ENCODE measurements at places on chromosomes 16 and 17.

- DNase-seq: no peak
Observed at GRCh38 chr17:8696426-8696825, 48.2 kb downstream of the CCDC42 start.

DNA sequence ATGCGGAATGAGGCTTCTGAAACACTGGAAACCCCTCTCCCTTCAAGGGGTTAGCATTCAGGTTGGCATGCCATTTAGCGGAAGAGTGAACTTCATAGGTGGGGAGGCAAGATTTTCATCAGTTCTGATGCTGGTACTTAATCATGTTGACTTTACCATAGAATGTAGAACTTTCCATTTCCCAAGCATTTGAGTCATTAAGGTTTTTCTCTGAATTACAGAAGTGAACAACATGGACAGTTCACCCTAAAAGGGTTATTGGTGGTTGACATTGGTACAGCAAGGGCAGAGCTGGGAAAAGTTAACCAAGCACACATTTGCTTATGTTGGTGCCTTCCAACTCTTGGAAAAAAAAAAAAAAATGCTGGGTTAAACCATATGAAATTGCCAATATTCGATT lies 39.1 kb downstream of the GAN start:
- no peak for DNase-seq

GRCh38 chr16:9251026-9251425 lies 159.6 kb downstream of the HAPSTR1 start:
- no peak for DNase-seq

GRCh38 chr17:75738218-75738802 lies 17.1 kb downstream of the ITGB4 start:
- DNase-seq: peak; percentile 70

DNA sequence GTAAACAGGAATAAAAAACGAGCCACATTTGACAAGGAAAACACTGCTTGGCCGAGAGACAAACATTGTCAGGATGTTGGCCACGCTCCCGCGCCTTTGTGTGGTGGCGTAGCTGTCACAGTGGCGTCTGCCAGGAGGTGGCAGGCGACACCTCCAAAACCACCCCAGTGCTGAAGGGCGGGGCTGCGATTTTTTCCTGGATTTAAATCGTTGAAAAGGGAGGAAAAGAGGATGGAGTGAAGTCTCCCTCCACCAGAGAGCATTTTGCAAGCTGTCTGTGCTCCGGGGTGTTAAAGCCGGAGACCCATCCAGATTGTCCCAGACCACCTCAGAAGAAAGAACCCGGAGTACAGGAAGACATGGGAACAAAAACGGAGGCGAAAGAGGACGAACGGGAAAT lies 12.7 kb downstream of the MRM3 start:
- peak; percentile 66 for DNase-seq

GRCh38 chr16:80837533-80838147 lies 33.2 kb upstream of the CDYL2 start:
- DNase-seq: no peak

DNA sequence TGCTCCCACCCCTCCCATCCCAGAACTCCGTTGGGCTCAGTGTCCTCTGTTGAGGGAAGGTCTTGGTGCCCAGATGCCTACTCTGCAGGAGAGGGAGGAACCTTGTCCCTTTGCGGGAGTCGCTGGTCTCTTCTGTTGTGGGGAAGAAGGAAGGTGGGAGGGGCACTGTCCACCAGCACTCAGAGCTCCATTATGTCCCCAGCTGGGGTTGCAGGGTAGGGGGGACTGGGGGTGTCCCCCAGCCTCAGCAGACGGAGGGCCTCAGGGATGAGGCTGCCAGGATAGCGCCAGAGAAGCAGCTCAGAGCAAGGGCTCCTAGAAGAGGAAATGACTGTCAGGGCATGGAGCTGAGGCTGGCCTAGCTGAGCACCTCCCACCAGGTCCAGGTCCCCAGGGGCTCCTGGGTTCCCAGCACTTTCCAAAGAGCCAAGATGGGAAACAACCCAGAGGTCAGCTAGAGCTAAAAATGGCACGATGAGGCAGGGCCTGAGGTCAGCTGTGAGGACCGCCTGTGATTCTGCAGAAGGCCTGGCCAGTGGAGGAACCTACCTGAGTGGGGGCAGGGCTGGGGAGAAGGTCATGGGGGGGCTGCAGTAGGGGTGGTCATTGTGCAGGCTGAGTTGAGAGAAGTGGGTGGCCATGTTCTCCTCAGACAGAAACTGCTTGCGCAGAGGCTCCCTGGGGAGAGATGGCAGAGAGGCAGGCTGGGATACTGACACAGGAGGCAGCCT lies 893 bp downstream of the HCFC1R1 start:
- peak; percentile 22 for DNase-seq

GRCh38 chr17:46874906-46875305 lies 23.5 kb downstream of the WNT9B start:
- no peak for DNase-seq

GRCh38 chr16:83792391-83792790 lies 15.4 kb upstream of the HSBP1 start:
- peak; percentile 9 for DNase-seq

GRCh38 chr16:56625140-56625942 lies at the start of gene MT1E:
Gene MT1E, plus strand, starts transcription at chr16:56625781. Its CDS starts 71 bp downstream, at chr16:56625852.
- DNase-seq: no peak

DNA sequence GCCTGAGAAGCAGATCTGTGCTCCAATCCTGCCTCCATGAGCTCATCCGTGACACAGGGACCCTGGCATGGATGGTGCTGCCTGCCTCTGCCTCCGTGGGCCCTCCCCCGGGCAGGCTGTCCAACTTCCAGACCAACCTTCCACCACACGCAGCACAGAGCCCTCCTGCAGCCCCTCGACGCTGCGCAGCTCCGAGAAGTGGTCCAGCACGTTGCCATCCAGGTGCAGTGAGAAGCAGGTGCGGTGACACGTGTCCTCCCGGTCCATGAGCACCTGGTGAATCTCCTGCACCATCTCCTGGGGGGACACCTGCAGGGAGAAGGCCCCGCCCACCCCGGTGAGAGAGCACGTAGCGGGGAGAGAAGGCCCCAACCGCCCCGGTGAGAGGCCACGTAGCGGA lies 8.4 kb downstream of the CLUH start:
- no peak for DNase-seq

DNA sequence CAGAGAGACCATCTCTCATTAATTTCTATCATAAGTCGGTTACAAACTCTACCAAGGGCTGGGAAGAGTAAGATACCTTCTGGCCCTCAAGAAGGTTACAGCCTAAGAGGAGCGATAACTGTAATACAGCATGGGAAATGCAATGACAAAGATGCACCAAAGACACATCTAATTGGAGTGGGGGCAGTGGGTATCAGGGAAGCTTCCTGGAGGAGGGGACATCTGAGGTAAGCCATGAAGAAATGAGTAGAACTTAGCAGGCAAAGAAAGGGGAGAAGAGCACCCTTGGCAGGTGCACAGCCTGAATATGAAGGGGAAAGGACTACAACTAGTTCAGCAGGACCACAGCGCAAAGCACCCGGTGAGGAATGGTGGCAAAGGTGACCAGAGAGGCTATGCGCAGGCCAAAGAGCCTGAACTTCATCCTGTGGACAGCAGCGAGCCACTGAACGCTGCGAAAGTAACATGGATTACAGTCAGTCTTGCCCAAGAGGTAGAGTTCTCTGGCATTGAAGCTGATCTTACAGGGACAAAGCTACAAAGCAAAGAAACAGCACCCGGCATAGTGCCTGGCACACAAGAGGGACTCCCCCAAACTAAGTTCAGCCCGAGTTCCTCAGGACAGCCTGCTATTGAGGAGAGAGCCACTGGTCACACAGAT lies 2.8 kb downstream of the TBC1D10B start:
- DNase-seq: no peak

DNA sequence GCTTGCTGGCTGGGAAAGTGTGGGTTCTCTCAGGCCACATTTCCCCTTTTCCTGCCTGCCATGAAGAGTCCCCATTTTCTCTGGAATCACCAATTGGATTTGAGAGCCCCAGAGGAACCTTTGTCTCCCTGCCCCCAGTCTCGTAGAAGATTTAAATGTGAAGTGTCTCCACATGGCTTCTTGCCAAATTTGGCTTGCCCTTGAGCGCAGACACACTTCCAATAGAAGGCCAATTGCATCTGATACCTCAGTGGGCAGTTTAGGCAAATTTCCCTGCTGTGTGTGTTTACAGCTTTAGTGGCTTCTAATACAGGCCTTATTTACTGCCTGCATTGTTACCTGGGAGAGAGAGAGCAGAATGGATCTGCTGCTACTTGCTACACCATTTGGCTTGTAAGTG lies 29.7 kb downstream of the CDK5R1 start:
- no peak for DNase-seq

DNA sequence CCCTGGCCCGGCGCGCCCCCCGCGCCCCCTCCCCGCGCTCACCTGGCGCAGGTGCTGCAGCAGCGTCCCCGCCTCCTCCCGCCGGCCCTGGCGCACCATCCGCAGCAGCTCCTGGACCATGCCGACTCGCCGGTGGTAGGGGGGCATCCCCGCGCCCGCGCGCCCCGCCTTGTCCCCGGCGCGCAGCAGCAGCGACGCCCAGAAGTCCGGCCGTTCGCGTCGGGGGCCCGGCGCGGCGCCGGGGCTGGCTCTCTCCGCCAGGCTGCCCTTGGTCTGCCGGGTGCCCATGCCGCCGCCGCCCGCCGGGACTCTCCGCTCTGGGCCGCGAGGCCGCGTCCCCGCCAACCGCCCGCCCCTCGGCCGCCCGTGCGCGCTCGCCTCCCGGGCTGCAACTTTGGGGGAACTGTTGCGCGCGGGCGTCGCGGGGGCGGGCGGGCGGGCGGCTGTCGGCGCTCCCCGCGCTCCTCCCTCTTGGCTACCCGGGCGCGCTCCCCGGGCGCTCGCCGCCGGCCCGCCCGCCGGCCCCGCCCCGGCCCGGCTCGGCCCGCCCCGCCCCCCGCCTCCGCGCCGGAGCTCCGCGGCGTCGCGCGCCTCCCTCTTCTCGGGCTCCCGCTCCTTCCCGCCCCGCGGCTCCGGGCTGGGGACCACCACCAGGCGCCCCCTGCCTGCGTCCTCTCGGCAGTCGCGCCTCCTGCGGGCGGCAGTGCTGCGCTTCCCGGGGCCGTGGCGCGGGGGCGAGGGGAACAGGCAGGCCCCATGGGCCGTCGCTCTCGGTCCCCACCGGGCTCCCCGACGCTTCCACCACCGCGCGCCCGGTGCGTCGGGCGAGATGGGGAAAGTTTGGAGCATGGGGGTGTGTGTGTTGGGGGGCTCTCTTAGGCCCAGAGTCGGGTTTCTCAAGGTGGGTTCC lies at the start of gene LRRC75A:
LRRC75A (minus strand) TSS at position 491 of the 910 bp plus-strand sequence; CDS start at position 288, 203 bp downstream.
- no peak for DNase-seq

DNA sequence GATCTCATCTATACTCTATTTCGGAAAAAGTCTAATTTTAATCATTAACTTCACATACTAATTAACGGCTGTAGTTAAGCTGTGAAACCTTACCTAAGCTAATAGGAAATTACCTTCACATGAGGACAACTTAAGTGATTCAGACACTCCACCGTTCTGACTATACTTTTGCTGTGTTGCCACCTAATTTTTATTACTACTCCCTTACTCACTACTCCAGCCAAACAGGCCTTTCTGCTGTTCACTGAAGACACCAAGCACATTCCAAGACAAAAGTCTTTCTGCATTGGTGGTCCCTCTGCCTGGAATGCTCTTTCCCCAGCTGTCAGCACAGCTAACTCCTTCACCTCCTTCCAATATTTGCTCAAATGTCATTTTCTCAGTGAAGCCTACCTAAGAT lies 1.3 kb downstream of the CMTR2 start:
- no peak for DNase-seq

DNA sequence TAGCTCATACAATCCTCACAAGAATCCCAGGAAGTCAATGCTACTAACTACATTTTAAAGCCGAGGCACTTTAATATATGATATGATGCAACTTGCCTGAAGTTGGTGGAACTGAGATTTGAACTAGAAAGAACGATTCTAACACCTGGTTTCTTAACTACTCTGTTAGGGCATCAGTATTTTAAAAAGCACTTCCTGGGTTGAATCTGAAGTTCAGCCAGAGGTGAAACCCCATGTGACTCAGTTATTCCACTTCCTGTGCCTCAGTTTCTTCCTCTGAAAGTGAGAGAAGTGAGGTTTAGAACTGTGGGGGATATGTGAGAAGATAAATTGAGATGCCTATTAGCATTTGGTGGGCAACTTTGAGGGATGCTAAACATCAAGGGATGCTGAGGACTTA lies 129.4 kb upstream of the ANKFN1 start:
- no peak for DNase-seq

- no peak for DNase-seq
Observed at GRCh38 chr17:37824534-37825485, 80.0 kb upstream of the HNF1B start.

DNA sequence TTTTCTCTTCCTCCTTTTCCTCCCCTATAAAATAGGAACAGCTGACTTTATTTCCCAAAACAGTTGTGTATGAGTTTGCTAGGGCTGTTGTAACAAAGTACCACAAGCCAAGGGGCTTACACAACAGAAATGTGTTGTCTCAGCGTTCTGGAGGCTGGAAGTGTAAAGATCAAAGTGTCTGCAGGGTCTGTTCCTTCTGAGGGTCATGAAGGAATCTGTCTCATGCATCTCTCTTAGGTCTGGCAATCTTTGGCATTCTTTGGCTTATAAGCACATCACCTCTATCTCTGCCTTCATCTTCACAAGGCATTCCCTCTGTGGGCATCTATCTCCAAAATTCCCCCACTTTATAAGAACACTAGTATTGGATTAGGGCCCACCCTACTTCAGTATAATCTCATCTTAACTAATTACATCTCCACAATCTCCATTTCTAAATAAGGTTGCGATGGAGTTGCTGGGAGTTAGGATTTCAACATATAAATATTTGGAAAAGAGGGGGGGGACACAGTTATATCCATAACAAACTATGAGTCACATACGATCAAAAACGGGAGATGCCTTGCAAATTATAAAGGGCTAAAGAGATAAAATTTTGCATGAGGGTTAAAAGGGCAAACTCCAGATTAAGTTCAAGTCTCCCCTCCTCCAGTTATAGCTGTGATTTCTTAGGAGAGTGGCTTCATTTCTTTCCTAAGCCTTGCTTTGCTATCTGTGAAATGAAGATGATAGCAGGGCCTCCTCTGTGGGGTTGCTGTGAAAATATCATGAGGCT lies 109.7 kb downstream of the VAT1L start:
- no peak for DNase-seq

DNA sequence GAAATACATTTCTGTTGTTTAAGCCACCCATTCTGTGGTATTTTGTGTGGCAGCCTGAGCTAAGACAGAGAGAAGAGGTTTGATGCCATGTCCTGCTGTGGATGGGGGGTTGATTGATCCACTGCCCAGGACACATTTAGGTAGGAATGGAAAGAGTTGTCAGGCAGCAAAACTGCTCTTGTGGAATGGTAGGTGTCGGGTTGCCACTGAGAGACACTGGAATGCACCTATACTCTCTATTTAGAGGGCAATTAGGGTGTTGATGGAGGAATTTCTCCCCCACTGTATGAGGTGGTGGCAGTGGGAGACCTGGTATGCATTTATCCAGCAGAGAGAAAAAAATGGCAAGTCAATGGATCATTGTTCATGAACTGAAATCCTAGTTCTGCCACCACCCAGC lies 30.9 kb downstream of the CBLN1 start:
- no peak for DNase-seq

- peak; percentile 81 for DNase-seq
Observed at GRCh38 chr17:42720996-42721583, 23.8 kb downstream of the EZH1 start.

DNA sequence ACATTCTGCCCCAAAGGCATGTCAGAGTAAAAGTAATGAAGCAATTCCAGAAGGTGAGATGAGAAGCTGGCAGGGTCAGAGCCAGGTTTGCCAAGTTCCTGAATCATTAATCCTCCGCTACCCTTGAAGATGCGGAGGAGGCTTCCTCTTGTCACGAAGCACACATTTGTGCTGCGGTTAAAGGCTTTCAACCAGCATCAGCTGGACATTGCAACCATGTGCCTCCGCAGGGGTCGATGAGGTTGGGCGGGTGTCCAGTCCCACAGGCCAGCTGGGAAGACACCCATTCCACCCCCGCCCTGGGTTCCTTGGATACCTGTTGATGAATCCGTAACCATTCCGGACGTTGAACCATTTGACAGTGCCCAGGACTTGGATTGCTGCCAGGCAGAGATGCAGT lies 1.3 kb downstream of the YBX2 start:
- peak; percentile 91 for DNase-seq
